ENCODE measurements at places on chromosomes 1 and 21. TPM values are rescaled to one million over a fixed set of nuclear protein-coding genes. Genes with fewer than 3 reads are reported as not detected.

DNA sequence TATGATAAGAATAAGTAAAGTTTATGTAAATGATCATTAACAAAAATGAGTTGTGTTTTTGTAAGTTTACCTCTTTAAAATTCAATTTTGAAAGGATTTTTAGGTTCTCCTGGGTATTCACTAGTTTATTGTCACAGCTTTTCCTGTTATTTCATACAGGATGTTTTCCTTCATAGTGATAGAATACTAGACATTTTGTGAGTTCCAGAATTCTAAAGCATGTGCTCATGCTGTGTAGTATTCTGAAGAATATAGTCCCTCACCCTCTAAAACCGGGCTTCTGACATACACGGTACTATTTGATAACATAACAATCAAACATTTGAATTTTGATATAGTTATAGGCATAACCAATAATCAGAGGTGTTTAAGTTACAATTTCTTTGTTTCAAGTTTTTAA is 10.7 kb downstream of the LRRC8C start:
- no peak for DNase-seq

GRCh38 chr1:63937461-63938022 is 163.7 kb downstream of the ROR1 start:
- no peak for DNase-seq

DNA sequence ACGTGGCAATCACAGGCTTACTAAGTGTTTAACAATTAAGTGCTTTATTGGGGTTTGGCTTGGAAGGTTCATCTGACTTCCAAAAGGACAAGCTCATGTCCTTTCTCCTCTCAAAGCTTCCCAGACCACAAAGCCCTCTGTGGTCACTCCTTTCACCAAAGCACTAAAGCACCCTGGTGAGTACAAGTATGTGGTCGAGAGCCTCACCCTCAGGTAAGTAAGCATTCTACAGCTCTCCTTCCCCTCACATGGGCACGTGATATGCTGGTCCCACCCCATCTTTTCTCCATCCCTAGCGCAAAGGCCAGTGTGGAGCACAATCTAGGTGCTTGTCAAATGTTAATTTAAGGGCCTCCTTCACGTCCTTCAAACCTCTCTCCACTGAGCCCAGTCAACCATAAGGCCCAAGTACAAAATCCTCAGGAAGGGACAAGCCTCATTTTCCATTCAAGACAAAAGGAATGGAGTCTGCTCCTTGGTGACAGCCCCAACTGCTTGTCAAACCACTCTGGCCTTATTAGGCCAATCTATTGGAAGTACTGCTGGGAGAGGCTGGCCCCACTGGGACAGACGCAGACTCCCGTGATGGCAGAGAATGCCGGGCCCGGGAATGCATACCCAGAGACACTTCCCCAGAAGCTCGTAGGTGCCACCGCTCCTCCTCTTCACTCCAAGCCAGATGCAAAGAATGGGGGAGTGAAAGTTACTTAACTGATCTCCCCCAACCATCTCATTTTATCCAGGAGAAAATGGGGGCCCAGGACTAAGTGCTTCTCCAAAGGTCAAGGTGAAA is 7.8 kb downstream of the STMN1 start:
- DNase-seq = no peak

- no peak for DNase-seq
Measured at GRCh38 chr1:163213626-163214025, 10.9 kb upstream of the RGS5 start.

DNA sequence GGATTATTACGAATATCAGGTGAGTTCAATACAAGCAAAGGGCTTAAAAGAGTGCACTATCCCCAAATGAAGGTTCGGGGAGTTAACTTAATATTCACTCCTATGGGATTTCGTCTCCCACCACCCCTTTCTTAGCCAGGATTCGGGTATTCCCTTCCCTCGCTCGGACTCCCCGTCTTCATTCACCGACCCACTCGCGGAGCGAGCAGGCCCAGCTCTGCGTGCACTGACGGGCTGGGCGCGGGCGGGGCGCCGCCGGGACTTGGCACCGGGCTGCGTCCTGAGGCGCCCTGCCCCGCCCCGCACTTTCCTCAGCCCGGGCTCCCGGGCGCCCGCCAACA is 7.7 kb upstream of the MPZL1 start:
- DNase-seq = no peak

DNA sequence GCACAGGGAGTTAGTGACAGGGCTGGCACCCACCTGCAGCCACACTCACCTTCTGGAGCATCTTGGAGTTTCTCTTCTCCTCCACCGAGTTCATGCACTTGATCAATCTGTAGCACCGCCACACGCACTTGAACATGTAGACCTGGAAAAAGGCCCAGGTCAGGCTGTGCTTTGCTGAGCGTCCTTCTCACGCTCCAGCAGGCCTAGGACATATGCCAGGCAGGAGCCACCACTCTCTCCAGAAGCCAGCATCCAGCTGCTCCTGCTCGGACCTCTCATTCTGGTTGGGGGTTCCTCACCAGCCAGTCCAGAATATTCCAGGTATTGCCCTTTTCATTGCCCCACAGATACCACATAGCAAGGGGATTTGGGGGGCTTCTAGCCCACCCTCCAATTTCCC is 11.7 kb upstream of the MATN1 start:
- DNase-seq = no peak

GRCh38 chr1:243287652-243288051 is 31.8 kb downstream of the SDCCAG8 start:
- DNase-seq = peak; percentile 63

GRCh38 chr1:207822124-207822601 is 70.3 kb downstream of the CD46 start:
- no peak for DNase-seq

DNA sequence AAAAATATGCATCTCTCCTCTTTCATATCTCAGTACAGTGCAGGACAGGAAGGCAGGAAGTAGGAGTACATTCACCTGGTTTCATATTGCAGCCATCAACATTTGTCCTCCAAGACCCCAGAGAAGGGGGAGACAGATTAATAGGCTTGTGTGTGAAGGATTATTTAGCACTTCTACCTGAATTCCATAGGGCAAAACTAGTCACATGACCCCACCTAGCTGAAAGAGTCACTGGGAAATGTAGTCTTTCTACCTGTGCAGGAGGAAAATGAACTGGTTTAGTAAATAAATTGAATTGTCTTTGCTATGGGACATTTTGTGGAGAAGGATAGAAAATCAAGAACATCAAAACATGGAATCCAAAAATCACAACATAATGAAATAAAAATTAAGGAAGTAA is 13.9 kb upstream of the TRIM33 start:
- no peak for DNase-seq

DNA sequence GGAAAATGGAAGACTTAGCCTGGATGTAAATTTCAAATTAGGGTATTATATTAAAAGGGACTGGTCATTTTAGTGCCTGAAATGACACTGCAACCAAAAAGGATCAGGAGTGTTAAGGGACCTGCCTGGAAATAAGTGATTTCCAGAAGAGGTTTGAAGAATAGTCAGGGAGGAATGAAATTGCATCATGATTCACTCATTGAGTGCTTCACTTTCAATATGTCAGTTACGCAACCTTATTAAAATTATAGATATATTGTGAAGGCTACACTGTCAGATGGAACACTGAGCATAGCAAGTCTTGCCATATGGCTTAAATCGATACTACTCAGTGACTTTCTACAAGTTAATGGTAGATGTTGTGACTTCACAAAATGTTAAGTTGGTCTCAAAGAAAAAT is 275.2 kb upstream of the DPYD start:
- DNase-seq = no peak

GRCh38 chr1:169604781-169605560 is 18.7 kb upstream of the F5 start:
- DNase-seq = no peak

GRCh38 chr1:245687636-245688535 is 533.1 kb downstream of the KIF26B start:
- no peak for DNase-seq

DNA sequence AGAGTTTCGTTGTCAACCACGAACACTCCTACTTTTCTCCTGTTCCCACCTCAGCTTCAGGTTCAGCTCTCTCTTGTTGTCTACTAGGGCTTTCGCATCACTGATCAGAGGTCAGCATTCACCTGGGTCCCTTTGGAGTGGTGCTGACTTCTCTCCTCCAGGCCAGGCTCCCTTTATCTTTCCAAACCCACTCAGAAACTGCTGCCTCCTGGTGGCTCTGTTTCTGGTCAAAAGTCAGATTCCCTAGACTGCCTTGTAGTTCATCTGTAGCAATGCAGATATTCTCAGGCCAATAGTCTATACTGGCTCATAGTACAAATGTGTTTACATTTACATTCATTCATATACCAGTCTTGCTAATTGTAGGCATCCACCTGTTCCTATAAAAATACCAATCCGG is 6.4 kb upstream of the ERI3 start:
- no peak for DNase-seq

DNA sequence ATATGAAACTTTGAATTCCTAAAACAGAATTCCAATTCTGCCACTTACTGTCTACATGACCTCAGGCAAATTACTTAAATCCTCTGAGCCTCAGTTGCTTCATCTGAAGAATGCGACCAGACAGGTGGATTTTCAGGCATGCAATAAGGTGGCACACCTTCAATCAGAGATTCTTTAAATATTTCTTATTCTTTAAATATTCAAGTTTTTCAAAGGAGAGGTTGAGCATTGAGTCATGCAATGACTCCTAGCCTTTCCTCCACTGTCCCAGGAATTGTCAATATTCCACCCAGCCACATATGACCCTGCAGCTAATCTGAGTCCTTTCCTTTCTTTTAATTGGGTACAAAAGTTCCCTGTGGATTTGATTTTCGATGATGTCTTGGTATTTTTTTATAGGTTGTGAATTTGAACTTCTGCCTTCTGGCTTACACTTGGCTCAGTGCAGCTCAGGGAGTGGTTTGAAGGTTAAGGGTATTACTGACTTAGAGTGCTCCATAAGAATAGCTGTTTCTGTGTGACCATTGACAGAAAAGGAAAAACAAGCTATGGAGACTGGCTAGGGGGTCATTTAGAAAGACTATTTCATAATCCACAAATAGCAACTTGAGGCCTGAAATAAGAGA is 52.2 kb upstream of the PRDX6 start:
- DNase-seq = no peak

DNA sequence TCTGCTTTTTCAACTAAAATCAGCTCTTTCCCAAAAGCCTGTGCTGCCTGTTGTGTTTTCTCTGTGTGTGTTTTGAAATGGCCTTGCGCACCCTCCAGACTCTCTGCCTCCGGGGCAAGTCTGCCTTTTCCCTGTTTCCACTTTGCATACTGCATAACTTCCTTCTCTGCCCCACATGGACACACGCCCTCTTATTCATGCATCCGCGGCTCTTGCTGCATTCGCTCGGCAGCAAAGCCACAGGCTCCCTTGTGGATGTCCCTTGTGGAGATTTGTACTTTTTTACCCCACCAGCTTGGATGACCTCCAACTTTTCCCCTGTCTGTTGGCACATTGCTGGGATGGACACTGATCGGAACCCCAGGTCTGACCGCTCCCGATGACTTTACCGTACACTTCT is 147.6 kb downstream of the ADSS2 start:
- no peak for DNase-seq

DNA sequence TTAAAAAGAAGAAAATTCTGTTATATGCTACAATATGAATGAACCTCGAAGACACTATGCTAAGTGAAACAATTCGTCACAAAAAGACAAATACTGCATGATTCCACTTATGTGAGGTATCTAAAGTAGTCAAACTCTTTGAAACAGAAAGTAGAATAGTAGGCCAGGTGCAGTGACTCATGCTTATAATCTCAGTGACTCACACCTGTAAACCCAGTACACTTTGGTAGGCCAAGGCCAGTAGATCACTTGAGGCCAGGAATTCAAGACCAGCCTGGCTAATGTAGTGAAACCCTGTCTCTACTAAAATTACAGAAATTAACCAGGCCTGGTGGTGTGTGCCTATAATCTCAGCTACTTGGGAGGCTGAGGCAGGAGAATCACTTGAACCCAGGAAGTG is 25.7 kb downstream of the EPHA10 start:
- DNase-seq = peak; percentile 15

DNA sequence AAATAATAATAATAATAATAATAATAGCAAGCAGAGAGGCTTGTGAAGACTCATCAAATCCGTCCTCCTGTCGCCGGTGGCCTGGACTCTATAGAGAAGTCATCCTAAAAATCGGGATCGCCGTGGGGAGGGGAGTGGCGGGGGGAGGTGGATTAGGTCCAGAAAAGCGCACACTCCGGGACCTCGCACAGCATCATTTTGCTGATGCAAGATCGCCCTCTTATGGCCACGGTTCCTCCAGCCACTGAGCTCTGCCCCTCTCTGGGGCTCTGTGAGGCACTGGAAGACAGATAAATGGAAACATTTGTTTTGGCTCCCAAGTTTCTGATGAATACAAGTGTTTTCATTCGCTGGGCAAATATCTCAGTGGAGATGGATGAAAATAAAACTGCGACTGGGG is 612.0 kb downstream of the MATN1 start:
- no peak for DNase-seq

GRCh38 chr1:59340411-59341307 is 43.8 kb downstream of the FGGY start:
- no peak for DNase-seq

GRCh38 chr1:60151311-60151710 is 77.7 kb upstream of the C1orf87 start:
- no peak for DNase-seq

DNA sequence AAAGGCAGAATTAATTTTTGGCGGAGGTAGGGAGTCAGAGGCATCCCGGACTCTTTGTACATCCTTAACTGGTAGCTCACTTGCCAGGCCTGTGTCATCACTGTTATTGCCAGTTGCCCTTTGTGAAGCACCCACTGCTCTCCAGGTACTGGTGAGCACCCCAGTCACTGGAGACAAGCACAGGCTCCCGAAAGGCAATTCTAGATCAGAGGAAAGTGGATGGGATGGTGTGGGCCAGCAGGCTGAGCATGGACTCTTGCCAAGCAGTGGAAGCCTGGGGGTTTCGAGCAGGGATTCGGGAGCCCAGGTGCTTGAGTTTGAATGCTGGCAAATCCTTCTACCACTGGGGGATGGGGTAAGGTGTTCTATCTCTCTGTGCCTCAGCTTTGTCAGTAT is 551.1 kb downstream of the MATN1 start:
- no peak for DNase-seq

DNA sequence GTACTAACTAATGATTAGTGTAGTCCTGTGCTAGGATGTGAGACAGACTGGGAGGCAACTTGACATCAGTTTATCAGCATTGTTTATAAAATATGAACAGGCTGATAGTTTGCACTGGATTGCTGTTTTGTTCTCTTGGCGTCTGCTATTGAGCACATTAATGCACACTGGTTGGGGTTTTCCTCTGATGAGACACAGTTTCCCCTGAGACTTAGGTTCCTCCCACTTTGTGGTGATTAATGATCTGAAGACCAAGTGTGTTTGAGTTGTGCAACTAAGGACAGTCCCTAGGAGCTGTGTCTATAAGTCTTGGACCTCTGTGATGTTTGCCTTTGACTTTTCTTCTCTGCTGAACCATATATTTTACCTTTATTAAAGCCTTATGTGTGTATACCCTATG is 1015.4 kb downstream of the AMY1C start:
- peak; percentile 40 for DNase-seq

The SUSD4 gene
- total RNA-seq = 0.07 TPM

The NPPB gene
- total RNA-seq = 3.5 TPM

The CELF3 gene
- not detected for total RNA-seq

The MR1 gene
- 0.87 TPM for total RNA-seq

The HCRTR1 gene
- not detected for total RNA-seq

The ILDR2 gene
- 2.3 TPM for total RNA-seq

The TRIM58 gene
- total RNA-seq = 6.0 TPM

The LY9 gene
- total RNA-seq = not detected

The KCNN3 gene
- total RNA-seq = not detected

The OLIG2 gene
- total RNA-seq = not detected

The COX20 gene
- total RNA-seq = 23.9 TPM

The GJA5 gene
- 2.7 TPM for total RNA-seq

The TMEM50A gene
- 154 TPM for total RNA-seq
